ENCODE measurements at places on chromosomes 1 and 21.
A peak's percentile ranks its signal among the peaks of the same experiment; 100 is the strongest.

GRCh38 chr21:35208810-35209517 is 159.9 kb upstream of the RUNX1 start:
- no peak for DNase-seq

DNA sequence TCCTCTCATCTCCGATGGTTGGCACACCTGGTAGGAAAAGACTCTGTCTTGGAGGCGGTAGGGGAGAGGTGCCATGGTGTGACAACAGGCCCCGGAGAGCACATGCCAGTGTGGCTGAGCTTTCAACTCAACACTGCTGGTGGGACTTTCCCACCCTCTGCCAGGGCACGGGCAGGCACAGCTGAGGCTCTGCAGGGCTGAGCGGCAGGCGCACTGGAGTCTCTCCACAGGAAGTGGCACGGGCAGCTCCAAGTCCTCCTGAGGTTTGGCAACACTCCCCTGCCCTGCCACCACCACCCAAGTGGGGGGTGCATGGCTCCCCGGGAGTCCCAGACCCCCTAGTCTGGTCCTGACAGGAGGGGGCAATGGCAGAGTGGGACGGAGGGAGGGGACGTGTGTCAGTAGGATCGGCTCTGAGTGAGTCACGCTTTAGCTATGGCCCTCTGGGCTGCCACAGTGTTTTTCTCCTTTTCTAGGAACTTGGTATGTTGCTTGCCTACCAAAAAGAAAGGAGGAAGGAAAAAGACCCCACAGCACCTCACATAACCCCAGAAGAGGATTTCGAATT is 27.3 kb upstream of the EVA1B start:
- peak; percentile 63 for DNase-seq

DNA sequence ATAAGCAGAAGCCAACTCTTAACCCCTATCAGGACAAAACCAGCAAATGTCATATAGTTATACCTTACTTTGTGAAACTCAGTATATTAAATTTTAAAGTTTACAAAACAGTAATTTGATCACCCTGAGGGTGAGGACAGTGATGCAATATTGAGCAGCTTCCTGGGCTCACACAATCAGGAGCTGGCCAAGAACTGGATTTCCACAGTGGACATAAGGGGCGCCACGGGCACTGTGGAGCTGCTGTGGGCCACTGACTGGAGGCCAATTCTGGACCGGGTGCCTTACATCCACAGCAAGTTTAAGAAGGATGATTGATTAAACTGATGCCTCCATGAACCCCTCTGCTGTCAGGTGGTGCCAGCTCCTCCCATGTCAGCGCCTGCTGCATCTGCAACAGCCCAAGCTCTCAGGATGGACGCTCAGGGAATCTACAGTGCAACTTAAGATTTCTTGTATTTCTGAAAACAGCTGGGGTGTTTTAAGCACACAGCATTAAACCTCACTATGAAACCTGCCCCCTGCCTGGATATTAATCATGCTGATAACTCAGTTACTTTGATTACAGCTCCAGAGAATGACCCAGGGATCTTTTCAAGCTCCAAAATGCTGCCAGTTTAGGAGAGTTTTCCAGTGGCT is 55.9 kb downstream of the TOR3A start:
- no peak for DNase-seq

- no peak for DNase-seq
Observed at GRCh38 chr21:45074818-45075595, 627 bp downstream of the ADARB1 start.

DNA sequence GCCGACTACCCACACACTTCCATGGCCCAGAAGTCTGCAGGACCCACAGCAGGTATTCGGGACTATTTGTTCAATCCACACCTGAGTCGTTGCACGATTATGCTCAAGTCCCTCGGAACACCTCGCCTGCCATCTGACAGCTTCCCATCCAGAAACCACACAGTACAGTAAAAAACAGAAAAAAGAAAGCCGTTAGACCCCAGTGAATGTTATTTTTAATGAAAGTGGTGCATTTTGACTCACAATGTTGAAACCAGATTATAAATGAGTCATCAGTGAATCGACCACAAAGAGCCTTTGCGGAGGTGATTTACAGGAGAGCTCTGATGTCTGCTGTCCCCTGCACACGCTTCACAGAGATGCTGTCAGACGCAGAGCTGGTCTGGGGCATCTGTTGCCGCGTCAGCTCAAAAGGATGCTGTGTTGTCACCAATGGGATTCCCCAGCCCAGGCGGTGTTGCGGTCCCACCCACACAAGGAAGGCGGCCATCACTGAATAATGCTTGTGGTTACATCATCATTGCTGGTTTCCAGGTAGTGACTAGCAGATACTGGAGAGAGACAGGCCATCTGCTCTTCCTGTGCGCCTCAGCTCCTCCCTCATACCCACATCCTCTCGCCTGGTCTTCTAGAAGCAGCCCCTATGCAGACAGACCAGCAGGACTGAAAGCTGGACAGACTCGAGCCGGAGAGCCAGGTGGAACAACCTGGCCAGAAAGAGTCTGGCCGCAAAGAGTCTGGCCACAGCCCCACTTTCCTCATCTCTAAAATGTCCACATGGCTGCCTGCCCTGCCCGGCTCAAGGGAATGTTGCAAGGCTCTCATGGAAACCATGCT is 116.8 kb downstream of the TOMM20 start:
- DNase-seq, result peak; percentile 74

DNA sequence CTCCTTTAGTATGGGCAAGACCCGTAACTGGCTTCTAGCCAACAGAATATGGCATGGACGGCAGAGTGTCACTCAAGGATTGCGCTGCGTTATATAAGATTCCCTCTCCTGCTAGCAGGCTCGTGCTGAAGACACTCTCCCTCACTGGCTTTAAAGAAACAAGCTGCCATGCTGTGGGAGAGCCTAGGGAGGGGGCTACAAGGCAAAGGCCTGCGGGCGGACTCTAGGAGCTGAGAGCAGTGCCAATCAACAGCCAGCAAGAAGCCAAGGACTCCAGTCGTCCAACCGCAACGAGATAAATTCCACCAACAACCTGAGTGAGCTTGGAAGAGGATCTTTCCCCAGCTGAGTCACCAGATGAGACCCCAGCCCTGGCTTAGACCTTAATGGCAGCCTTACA is 45.9 kb upstream of the GPR157 start:
- no peak for DNase-seq

- DNase-seq, result no peak
Observed at GRCh38 chr1:215111916-215112315, 29.4 kb downstream of the KCNK2 start.

- DNase-seq, result peak; percentile 83
Observed at GRCh38 chr1:21586846-21587601, 77.8 kb downstream of the ALPL start.

DNA sequence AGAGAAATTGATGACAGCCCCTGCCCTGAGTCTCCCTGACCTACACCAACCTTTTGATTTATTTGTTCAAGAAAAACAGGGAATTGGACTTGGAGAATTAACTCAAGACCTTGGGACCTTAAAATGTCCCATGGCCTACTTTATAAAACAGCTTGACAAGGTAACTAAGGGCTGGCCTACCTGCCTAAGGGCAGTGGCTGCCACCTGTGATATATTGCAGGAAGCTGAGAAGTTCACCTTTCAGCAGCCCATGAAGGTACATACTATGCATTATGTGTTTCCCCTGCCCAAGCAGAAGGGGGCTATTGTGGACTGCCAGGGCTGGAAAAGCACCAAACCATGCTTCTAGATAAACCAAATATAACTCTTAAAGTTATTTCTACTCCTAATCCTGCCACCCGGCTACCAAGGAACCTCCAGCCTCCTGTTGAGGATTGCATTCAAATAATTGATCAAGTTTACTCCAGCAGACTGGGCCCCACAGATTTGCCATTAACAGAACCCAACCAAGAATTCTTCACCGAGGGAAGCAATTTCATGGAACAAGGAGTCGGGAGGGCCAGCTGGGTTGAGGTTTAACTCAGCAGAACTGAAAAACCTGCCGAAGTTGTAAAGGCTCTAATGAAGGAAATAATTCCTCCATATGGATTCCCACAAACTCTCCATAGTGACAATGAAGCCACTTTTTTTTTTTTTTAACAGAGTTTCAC is 28.2 kb downstream of the LACTBL1 start:
- no peak for DNase-seq

- DNase-seq, result no peak
Observed at GRCh38 chr1:192639607-192640368, 3.8 kb downstream of the RGS13 start.

GRCh38 chr1:206960676-206961386 is 9.4 kb downstream of the FCAMR start:
- DNase-seq, result no peak

Data from femur (tissue), 1 donor.